ENCODE measurements at places on chromosomes 13 and 19.

DNA sequence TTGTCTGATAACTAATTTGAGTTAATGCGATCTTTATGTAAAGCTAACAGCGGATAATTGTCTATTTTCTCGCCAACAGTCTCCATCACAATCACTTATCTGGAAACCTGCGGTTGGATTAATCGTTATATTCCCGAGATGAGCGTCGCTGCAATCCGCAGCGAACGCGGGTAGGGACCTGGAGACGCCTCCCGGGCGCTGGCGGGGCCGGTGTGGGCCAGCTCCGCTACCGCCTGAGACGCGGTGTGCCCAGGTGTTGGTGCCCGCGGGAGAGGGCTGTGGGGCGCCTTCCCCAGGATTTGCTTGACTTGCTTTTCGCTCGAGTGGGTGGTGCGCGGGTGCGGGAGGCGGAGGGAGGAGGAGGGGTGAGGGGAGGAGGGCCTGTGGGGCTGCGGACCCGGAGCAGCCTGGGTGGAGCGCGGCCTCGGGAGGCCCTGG, 38.3 kb downstream of the SOX1 start:
- no peak for DNase-seq

DNA sequence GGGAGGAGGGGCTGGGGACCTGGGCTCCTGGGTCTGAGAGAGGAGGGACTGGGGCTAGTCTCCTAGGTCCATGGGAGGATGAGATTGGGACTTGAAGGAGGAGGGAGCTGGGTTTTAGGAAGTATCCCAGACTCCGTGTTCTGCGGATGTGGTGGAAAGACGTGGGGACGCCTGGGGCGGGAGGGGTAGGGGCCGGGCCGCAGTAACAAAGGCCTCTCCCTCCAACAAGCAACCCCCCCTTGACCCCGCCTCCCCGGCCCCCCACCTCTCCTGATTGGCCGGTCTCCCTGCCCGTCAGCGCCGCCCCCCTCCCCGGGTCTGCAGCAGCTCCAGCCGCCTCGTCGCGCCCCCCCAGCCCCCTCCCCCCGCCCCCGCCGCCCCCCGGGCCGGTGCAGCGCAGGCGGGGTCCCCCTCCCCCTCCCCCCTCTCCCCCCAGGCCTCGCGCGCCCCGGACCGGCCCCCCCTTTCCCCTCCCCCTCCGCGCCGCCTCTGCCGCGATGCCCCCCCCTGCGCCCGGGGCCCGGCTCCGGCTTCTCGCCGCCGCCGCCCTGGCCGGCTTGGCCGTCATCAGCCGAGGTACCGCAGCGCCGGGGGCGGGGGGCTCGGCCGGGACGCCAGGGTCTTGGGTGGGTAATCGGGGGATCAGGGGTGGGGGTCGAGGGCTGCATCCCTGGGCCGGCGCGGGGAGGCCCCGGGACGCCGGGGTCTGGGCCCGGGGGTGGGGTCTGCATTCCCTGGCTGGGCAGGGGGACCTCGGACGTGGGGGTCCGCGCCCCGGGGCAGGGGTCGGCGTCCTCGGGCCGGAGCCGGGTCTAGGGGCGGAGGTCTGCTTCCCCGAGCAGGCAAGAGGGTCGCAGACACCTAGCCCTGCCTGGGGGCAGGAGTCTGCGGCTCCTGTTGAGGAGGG, at the start of gene IGLON5:
TSS of gene IGLON5 (plus strand) at position 294 of the 907 bp plus-strand sequence. CDS start at position 498, 204 bp downstream.
- no peak for DNase-seq

GRCh38 chr19:41533671-41534215, 42.2 kb upstream of the CEACAM21 start:
- no peak for DNase-seq

DNA sequence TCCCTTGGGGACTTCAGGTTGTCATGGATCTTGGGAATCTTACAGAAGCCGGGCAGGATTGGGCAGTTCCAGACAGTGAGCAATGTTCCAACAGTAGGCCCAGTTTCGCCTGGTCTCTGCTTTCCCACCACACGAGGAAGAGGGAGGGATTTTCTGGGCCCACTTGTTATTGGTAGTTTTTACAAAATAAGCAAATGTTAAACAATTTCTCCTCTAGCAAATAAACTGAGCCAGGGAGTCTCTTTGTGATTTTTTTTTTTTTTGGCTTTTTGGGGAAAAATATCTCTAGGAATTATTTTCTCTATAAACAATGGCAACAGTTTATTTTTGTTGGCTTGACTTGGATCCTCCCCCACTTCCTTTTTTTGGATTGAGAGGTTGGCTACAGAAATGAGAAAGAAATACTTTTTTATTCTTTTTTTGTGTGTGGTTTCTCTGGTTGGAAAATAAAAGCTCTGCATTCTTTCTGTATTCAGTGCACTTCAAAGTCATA, 89.3 kb downstream of the TM9SF2 start:
- no peak for DNase-seq

- DNase-seq, result no peak
Measured at GRCh38 chr19:4914736-4915501, 5.6 kb downstream of the UHRF1 start.

DNA sequence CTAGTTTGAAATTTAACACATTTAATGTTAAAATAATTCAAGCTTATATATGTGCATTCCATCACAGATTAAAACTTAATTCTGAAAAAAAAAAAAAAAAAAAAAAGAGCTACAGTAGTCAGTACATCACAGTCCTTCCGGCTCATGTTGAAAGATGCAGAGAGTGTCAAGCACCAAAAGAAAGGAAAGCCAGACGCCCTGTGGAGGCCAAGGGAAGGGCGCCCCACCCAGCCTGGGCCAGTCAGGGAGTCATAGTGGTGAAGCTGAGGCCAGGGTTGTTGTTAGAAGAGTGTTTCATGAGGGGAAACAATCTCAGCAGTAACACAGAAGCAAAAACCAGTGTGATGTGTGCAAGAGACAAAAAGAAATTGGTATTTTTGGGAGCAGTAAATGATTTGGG, 375.3 kb downstream of the MTUS2 start:
- no peak for DNase-seq

DNA sequence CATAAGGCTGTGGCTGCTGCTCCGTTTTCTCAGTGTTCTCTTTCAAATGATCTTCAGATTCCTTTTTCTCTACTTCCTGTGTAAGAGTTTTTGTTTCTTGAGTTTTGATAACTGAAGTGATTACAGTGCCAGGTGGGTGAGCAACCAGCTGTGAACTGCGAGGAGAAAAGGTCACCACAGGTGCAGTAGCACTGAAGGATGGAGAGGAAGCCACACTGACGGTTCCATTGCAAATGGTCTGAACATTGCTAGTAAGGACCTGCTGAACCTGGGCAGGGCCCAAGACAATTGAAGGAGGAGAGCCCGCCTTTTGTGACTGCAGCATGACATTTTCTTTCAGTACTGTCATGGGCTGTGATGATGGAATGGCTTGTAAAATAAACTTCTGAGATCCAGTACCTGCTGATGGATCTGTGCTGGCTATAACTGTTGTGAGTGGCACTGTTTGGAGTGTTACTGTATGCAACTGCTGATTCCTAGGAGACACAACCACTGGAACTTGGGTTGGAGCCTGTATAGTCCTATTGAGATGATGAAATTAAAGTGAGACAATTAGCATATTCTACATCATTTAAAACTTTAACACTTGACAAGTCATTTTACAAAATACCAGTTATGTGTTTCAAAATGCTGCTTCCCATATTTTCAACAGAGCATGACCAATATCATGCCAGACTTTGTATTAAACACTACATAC, 85.5 kb downstream of the ELF1 start:
- no peak for DNase-seq

- DNase-seq, result no peak
Measured at GRCh38 chr13:50831512-50831911, 12.0 kb downstream of the DLEU7 start.

GRCh38 chr13:21395953-21396352, 63.1 kb downstream of the ZDHHC20 start:
- no peak for DNase-seq

- DNase-seq, result no peak
Measured at GRCh38 chr19:10061717-10062310, 24.3 kb upstream of the SHFL start.

DNA sequence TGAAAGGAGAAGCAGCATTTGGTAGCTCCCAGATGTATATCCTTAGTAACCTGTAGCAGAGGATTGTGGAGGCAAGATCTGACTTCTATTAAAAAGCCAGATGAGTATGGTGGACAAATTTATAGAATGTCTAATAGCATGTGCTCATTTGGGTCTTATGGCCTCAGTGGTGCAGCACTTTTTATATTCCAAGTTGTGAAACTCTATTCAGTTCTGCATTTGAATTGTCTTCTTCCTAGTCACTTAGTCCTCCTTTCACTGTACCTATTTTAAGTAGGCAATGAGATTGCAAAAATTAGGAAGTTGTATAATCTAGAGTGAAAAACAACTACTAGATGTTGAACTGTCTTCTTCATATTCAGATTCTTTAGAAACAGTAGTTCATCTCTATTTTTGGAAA, 412.5 kb upstream of the PCDH9 start:
- no peak for DNase-seq

DNA sequence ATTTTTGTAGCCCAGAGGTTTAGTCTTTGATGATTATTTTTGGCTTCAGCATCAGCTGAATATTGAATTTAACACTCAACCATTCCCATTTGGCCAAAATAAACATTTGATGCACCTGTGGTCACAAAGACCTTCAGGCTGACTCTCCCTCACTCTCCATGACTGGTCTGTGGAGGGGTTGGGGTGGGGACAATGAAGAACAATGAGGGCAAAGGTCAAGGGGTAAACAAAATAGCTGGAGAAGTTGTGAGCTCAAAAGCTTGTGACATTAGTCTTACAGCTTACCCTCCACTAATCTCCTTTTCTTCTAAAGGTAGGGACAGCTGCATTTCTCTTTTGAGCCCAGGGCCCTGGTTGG, 86.9 kb downstream of the SLC15A1 start:
- no peak for DNase-seq

DNA sequence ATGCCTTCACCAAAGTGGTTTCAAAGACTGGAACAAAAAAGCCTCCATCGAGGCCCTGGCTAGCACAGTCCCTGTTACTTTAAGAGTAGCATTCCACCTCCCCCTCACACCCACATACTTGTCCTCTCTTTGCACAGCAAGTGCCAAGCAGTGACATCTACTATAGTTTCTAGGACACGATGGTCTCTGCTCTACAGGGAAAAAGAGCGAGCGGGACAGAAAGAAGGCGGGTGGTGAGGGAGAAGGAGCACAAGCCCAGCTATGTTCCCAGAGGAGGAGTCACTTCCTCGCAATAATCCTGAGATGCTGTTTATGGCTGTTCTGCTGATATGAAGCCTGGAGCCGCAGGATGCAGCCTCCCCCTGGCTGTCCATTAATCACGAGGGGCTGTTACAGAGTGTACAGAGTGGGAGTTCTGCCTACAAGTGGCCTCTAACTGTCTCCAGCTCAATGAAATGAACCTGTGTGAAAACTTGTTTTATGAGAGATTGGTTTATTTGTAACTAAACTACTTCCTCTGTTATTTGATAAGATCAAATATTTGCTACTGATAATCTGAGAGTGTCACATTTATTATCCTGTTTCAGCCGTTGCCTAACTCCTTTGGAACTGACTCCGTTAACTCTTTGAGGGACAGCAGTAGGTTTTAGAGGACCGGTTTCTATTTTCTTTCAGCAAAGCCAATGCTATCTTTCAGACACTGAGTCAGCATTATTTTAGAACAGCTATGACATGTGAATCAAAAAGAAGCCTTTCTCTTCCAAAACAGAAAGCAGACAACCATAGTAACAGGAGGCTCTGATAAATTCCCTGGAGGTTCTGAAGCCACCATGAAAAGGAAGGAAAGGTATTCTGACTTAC, 208.0 kb downstream of the SPRY2 start:
- peak; percentile 86 for DNase-seq

GRCh38 chr13:73676550-73677047, 457.6 kb downstream of the KLF12 start:
- no peak for DNase-seq

GRCh38 chr19:7505682-7506384, 10.1 kb upstream of the ZNF358 start:
- no peak for DNase-seq

- no peak for DNase-seq
Measured at GRCh38 chr13:114204894-114205293, 25.8 kb downstream of the CFAP97D2 start.

DNA sequence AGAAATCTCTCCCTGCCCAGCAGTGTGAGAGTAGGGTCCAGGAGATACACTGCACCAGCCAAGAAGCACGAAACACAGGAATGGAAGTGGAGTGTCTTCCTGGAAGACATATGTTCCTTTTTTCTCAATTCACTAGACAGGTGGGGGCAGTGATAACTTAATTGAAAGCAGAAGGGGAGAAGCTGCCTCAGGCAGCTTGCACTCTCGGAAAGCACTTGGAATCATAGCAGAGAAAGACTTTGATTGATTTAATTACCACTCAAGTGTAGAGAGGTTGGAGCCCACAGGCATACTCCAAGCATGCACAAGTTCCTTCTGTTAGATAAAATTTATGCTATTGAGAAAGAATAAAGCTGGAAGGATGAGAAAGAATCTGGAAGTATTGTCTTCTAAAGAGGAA, 249.4 kb downstream of the SLITRK6 start:
- DNase-seq, result no peak

GRCh38 chr13:67355812-67356476, 125.8 kb upstream of the PCDH9 start:
- DNase-seq, result no peak

DNA sequence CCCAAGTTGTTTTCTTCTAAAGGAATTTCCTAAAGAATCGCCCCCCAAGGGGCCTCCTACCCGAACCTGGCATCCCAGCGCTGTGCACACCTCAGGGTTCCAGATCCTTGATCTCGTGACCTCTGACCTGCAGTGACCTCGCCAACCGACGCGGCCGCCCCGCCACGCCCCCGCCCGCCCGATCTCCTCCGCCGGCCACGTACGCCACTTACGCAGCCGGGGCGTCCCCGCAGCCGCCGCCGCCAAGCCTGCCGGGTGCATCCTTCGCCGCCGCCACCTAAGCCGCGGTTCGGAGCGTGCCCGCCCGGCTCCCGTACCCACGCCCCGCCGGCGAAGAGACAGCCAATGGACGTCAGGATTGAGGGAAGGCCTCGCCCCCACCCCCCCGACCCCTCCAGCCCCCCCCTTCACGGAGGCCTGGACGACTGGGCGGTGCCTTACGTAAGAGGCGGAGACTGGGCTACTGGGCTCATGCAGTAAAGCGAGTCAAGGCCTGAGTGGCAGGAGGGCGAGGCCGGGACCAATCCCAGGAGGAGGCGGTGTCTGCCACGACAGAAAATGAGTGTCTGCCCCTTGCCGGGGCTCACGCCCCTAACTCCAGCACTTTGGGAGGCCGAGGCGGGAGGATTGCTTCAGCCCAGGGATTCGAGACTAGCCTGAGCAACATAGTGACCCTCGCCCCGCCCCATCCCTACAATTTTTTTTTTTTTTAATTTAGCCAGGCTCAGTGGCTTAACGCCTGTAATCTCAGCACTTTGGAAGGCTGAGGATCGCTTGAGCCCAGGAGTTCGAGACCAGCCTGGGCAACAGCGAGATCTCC, at the start of gene YIF1B:
TSS of gene YIF1B (minus strand) at position 291 of the 820 bp plus-strand sequence. CDS start at position 261, 30 bp downstream.
- DNase-seq, result peak; percentile 100

GRCh38 chr13:32791545-32792172, 205.4 kb downstream of the PDS5B start:
- no peak for DNase-seq
